ENCODE measurements at places on chromosomes 4 and X. TPM values are rescaled to one million over a fixed set of nuclear protein-coding genes. Genes with fewer than 3 reads are reported as not detected.

- peak; percentile 3 for DNase-seq
These were observed 14.7 kb downstream of the YY2 start for GRCh38 chrX:21870494-21870893.

GRCh38 chr4:2935762-2936743 is 27.2 kb downstream of the NOP14 start:
- DNase-seq: peak; percentile 32

TCP11X1 gene
- polyA plus RNA-seq: not detected

DNA sequence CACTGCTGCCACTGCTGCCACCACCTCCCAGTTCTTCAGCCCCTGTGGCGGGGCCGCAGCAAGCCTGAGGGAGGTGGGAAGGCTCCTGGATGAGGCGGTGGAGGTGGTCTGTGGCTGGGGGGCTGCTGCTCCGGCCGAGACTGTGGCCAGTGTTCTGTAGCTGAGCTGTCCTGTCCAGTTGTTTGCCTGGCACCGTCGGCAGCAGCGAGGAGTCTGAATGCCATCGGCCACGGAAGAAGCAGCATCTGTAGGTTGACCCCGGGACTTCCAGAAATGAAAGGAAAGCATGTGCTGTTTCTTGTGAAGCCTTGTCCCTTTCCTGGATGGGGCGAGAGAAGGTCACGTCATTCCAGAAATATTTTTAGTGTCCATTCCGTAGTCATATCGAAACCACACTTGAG is 3.3 kb downstream of the C4orf54 start:
- no peak for DNase-seq

STATH gene
- not detected for polyA plus RNA-seq

USP17L26 gene
- polyA plus RNA-seq: not detected

CCNG2 gene
- polyA plus RNA-seq: 32.6 TPM

GRCh38 chrX:136630881-136631280 is 17.1 kb upstream of the CD40LG start:
- no peak for DNase-seq

MAMLD1 gene
- 10.1 TPM for polyA plus RNA-seq

- peak; percentile 57 for DNase-seq
These were observed 3.7 kb upstream of the MAEA start for GRCh38 chr4:1285790-1286553.

UVSSA gene
- 2.9 TPM for polyA plus RNA-seq

GRCh38 chrX:96713303-96713702 is 28.7 kb downstream of the DIAPH2 start:
- no peak for DNase-seq

GRCh38 chr4:7503559-7504249 is 69.0 kb upstream of the PSAPL1 start:
- DNase-seq: no peak

DNA sequence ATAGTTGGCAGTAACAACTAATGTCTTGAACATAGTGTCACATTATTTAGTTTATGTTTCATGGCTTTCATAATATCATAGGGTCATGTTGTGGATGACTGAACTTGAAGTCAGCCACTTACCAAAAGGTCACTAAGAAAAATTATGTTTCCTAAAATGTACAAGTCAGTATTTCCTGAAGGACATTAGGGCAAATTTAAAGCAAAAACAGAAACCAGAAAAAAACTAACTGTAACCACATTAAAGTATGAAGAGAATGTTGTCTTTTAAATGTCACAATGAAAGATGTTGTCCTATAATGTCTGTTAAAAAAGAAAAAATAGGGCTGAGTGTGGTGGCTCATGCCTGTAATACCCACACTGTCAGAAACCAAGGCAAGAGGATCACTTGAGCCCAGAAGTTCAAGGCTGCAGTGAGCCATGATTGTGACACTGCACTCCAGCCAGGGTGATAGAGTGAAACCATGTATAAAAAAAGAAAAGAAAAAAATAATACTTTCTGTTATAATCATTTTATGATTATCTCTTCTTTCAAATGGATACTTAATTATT is 55.8 kb downstream of the HHIP start:
- DNase-seq: no peak

GRCh38 chr4:138086611-138087041 is 155.5 kb downstream of the SLC7A11 start:
- no peak for DNase-seq

DNA sequence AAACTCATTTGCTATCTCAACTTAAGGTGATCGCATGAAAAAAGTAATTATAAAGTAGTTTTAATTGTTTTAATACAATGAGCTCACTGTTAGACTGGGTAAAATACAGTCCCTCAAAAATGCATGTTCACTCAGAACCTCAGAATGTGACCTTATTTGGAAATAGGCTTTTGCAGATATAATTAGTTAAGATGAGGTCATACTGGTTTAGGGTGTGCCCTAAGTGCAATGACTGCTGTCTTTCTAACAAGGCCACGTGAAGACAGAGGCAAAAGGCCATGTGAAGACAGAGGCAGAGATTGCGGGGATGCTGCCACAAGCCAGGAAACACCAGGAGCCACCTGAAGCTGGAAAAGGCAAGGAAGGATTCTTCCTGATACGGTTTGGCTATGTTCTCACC is 262.1 kb downstream of the NKX6-1 start:
- DNase-seq: peak; percentile 15

- DNase-seq: peak; percentile 85
These were observed 213.7 kb downstream of the AFAP1 start for GRCh38 chr4:7725951-7726350.

DNA sequence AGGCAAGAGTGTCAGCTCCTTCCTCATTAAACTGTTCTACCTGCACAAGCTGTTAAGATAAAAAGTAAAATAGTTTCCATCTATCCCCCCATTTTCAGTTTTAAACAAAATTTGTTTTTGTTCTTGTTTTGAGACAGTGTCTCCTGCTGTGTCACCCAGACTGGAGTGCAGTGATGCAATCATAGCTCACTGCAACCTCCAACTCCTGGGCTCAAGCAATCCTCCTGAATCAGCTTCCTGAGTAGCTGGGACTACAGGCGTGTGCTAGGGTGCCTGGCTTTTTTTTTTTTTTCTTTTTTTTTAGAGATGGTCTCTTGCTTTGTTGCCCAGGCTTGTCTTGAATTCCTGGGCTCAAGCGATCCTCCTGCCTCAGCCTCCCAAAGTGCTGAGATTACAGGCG is 105.4 kb downstream of the HS6ST2 start:
- peak; percentile 1 for DNase-seq

TLR10 gene
- polyA plus RNA-seq: not detected

DNA sequence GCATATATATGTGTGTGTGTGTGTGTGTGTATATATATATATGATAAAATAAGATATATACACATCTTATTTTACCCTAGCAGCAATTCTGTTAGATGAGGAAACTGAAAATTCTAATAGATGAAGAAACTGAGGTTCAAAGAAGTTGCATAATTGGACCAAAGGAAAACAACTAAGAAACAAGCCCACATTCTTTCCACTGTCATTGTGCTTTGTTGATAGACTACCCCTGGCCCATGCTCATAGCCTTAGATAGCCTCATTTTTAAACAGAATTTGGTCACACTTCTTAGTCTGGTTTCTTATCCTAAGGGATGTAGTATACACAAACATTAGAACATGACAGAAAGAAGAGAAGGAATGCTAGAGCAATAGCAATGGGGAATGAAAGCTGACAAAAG is 138.8 kb downstream of the NDST3 start:
- DNase-seq: no peak

CXCL11 gene
- not detected for polyA plus RNA-seq

DNA sequence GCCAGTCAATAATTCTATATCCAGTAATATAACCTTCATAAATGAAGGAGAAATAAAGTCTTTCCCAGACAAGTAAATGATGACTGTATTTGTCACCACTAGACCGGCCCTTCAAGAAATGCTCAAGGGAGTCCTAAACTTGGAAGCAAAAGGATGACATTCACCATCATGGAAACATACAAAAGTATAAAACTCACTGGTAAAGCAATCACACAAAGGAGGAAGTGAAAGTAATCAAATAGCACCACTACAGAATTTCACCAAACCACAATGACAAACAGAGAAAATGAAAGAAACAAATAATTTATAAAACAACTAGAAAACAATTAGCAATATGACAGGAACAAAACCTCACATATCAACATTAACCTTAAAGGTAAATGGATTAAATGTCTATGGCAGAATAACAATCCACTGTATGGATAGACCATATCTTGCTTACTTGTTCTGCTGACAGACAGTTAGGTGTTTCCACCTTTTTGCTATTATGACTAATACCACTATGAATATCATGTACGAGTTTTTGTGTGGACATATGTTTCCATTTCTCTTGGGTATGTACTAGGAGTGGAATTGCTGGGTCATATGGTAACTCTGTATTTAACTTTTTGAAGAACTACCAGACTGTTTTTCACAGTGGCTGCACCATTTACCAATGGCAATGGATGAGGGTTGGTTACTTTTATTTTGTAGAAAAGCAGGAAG is 44.9 kb downstream of the NAT8L start:
- DNase-seq: no peak

GYPB gene
- 0.58 TPM for polyA plus RNA-seq

Data from GM23248 (cell line).